Skin of body (tissue), 3 donors: ENCODE measurements at places on chromosomes 5 and 9. TPM values are rescaled to one million over a fixed set of nuclear protein-coding genes. Genes with fewer than 3 reads are reported as not detected.

- peak; percentile 79 for DNase-seq
Measured at GRCh38 chr5:43041669-43042175, 1.6 kb upstream of the ANXA2R start.

The NAIP gene
- total RNA-seq, result 21.3 TPM

GRCh38 chr9:16712787-16713186 is 157.7 kb downstream of the BNC2 start:
- DNase-seq, result no peak

DNA sequence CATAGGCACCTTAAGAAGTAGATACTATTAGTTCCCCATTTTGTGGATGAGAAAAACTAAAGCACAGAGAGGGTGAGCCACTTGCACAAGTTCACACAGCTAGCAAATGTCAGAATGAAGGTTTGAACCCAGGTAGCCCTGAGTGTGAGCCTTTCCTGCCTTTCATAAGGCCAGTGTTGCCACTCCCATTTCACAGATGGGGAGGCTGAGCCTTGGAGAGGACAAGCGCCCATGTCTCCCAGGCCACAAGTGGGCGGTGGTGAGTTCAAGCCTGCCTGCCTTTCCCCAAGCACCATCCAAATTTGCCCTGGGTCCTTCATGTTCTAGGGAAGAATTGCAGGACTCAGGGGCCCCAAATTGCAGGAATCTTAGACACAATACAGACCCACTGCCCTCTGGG is 50.6 kb downstream of the LHX2 start:
- no peak for DNase-seq

- DNase-seq, result no peak
Measured at GRCh38 chr5:74374656-74375055, 265.9 kb downstream of the ENC1 start.

- no peak for DNase-seq
Measured at GRCh38 chr5:65142511-65143011, 339.2 kb downstream of the ADAMTS6 start.

DNA sequence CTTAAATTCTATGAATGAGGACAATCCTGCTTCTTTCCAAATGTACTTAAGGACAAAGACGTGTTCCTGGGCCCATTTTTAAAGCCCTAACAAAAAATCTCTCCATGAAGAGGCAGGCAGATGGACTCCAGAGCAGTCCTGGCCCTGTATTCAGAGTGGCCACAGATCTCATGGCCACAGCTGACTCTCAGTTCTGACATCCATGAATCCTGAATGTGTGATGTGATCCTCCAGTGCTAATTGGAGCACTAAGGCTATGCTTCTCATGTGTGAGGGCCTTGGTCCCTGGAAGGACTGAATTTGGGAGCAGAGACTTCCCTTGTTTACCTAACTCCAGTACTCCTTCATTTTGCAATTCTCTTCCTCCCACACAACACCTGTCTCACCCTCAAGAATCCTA is 373.0 kb downstream of the AGTPBP1 start:
- DNase-seq, result no peak

The ROPN1L gene
- total RNA-seq, result 0.79 TPM
